ENCODE measurements at places on chromosomes 16 and 17.

DNA sequence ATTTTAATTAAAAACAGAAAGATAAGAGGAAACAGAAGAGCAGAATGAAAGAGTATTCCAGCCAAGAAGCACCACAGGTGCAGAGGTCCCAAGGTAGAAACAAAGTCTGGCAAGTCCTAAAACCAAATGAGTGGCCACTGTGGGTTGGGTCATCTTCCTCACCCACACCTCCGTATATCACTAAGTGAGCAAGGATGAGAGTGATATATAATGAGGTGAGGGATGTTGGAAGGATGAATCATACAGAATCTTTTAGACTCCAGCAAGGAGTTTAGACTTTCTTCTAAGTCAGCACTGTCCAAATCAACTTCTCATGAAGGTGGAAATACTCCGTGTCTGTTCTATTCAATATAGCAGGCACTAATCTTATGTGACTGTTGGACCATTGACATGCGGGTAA lies 70.8 kb downstream of the SHISA9 start:
- DNase-seq, result no peak
- H3K27ac ChIP-seq, result no peak overlapping the region
- H3K36me3 ChIP-seq, result no peaks in the 10 kb centered on the region
- H3K4me3 ChIP-seq, result no peak overlapping the region
- H3K27me3 ChIP-seq, result no peaks in the 10 kb centered on the region

DNA sequence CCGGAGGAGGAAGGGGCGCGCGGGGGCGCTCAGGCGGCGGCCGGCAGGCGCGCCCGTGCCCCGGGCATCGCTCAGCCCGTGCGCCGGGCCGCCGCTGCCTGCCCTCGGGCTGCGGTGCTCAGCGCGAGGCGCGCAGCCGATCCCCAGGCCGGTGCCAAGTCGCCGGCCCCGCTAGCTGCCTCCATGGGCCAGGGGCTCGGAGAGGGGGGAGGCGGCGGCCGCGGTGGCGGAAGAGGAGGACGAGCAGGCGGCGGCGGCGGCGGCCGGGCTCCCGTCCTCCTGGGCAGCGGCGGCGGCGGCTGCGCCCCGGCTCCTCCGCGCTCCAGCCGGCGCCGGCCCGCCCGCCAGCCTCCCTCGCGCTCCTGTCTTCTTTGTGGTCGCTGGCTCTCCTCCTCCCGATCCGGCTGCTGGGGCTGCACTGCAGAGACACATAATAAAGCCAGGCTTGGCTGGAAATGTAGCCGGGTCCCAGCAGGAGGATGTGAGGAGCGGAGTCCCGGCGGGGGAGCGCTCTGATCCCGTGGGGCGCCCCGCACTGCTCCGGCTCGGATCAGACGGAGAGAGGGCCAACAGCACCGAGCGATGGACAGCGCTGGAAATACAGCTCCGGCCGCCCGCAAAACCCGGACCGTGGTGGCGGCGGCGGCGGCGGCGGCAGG lies 889 bp upstream of the ZNF423 start:
- peaks cover 17% of the 10 kb centered on the region for H3K27me3 ChIP-seq
- no peaks in the 10 kb centered on the region for H3K36me3 ChIP-seq
- no peak for DNase-seq
- H3K4me3 ChIP-seq, result no peak overlapping the region
- H3K27ac ChIP-seq, result no peak overlapping the region
- peaks cover 16% of the 10 kb centered on the region for H3K4me1 ChIP-seq

- peak overlapping the region; percentile 65 for H3K27ac ChIP-seq
- peaks cover 4% of the 10 kb centered on the region for H3K36me3 ChIP-seq
- no peaks in the 10 kb centered on the region for H3K27me3 ChIP-seq
- DNase-seq, result peak; percentile 29
- peak overlapping the region; percentile 94 for H3K4me3 ChIP-seq
Observed at GRCh38 chr17:30600830-30601494, 123.8 kb downstream of the GOSR1 start.

DNA sequence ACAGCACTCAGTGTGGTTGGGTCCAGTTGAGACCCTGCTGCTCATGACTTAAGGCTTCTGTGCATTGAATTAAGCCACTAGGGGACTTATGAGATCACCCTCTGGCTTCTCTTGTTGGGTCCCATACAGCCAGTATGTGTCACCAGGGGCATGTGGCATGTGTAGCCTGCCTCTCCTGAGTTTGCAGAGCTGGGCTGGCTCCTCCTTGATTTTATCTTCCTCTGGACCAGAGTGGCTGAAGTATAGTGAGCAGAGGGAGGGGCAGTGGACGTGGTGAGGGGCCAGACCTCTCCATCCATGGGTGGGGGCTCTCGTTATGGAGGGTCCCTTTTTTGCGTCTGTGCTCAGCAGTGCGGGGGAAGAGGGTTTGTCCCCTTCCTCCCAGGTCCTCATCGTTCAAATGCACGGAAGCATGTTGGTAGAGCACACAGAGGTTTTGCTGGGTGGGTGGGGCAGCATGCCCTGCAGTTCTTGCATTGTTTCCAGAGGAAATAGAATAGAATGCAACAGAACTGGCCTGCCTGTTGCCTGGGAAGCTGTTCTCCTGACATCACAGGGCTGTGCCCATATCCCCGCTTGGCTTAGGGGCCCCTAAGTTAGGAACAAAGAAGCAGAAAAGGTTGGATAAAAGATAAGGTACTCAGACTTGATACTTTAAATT lies 77.4 kb downstream of the SPECC1 start:
- H3K36me3 ChIP-seq, result no peaks in the 10 kb centered on the region
- no peak for DNase-seq
- H3K27me3 ChIP-seq, result peaks cover 3% of the 10 kb centered on the region
- no peaks in the 10 kb centered on the region for H3K4me1 ChIP-seq
- no peak overlapping the region for H3K4me3 ChIP-seq
- H3K27ac ChIP-seq, result no peak overlapping the region

DNA sequence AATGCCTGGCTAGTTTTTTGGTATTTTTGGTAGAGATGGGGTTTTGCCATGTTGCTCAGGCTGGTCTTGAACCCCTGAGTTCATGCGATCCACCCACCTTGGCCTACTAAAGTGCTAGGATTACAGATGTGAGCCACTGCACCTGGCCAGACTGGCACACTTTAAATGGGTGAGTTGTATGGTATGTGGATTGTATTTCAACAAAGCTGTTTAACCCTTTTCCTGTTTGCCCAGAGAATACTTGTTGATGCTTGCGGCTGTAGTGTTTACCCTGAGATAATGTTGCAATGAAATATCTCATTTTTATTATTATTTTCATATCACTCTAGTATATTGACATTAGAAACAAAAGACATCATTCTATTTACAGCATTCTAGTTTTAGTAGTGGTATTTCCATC lies 17.1 kb upstream of the TMEM94 start:
- no peak for DNase-seq
- H3K4me1 ChIP-seq, result no peaks in the 10 kb centered on the region
- H3K27ac ChIP-seq, result no peak overlapping the region
- no peak overlapping the region for H3K4me3 ChIP-seq
- H3K36me3 ChIP-seq, result no peaks in the 10 kb centered on the region

GRCh38 chr17:32277284-32277683 lies 11.7 kb downstream of the RHBDL3 start:
- no peak overlapping the region for H3K27ac ChIP-seq
- DNase-seq, result no peak
- no peaks in the 10 kb centered on the region for H3K4me1 ChIP-seq
- H3K36me3 ChIP-seq, result no peaks in the 10 kb centered on the region

GRCh38 chr17:78174346-78174869 lies 6.0 kb downstream of the SYNGR2 start:
- H3K4me3 ChIP-seq, result no peak overlapping the region
- H3K27ac ChIP-seq, result no peak overlapping the region
- no peak for DNase-seq
- peaks cover 22% of the 10 kb centered on the region for H3K4me1 ChIP-seq

GRCh38 chr17:60107526-60108257 lies 29.0 kb upstream of the HEATR6 start:
- H3K36me3 ChIP-seq, result no peaks in the 10 kb centered on the region
- no peaks in the 10 kb centered on the region for H3K4me1 ChIP-seq
- H3K4me3 ChIP-seq, result no peak overlapping the region
- no peaks in the 10 kb centered on the region for H3K27me3 ChIP-seq
- no peak overlapping the region for H3K27ac ChIP-seq

DNA sequence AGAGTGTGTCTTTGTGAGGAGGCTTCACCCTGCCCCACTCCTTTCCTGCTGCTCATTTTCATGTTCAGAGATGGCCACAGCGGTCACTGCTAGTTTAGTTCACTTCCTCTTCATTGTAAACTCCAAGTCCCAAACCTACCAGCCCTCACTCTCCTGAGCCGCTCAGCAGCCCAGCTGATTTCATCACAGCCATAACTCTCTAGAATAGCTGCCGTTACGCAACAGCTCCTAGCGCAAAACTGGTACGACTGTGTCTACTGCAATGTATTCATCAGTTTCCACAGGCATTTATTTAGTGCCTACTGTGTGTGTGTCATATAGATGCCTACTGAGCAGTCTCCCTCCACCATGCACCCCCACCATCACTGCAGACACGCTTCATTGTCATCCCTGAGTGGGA lies 233.5 kb upstream of the RPL38 start:
- H3K4me1 ChIP-seq, result no peaks in the 10 kb centered on the region
- no peak overlapping the region for H3K4me3 ChIP-seq
- no peaks in the 10 kb centered on the region for H3K36me3 ChIP-seq
- peaks cover 10% of the 10 kb centered on the region for H3K27me3 ChIP-seq

DNA sequence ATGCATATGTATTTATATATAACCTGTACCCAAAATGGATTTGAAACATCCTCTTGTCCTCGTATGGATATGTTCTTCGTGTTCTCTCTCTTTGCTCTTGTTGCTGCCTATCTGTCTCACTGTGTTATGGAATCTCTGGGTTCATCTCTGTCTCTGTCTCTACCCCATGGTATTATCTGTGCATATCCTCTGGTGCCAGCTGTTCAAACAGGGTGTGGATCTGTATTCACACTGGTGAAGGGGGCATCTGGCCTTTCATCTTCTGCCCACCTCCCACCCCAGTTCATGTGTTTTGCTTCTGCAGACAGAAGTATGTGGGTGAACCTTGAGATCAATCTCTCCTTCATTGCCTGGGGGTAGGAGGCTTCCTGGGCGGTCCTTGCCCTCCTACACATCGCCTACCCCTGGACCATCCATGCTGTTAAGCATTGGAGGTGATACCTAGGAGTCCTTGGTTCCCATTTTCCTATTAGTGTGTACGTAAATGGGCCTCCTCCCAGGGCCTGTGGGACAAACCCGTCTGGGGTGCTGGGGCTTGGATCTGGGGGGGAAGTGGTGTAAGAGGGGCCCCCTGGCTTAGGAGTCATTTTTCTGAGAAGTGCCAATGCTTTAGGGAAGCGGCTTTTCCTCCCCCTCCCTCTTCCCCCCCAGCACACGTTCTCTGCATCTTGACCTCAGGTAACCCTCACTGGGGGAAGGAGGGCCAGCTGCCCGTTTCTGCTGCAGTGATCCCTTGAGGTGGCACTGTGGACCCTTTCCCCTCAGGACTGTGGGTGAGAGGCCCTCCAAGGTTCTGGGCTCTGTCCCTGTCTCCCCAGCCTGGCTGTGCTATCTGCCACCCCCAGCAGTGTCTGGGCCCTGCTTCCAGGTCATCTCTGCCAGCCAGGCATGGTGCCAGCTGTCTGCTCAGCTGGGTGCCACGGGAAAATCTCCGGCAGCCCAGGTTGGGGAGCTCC lies 21.1 kb downstream of the RARA start:
- no peak overlapping the region for H3K27ac ChIP-seq
- no peaks in the 10 kb centered on the region for H3K27me3 ChIP-seq
- peaks cover 8% of the 10 kb centered on the region for H3K36me3 ChIP-seq

GRCh38 chr16:11278681-11279628 lies 2.2 kb downstream of the PRM1 start:
- H3K27me3 ChIP-seq, result peaks cover 4% of the 10 kb centered on the region
- no peak overlapping the region for H3K27ac ChIP-seq
- H3K4me3 ChIP-seq, result no peak overlapping the region
- H3K4me1 ChIP-seq, result no peaks in the 10 kb centered on the region

DNA sequence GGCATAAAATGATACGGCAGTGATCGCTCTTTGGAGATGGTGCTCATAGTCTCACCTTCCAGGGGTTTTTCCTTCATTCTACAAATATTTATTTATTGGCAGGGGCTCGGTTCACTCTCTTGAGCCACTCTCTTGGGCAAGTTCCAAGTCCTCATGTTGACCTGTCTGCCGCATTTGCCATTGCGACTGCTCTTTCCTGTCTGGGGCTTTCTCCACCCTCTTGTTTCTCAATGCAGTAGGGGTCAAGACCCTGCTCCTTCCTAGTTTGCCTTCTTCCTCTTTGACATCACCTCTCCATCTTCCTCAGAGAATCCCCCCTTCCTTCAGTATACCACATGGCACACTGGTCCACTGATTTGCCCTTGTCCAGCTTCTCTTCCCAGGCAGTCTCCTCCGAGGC lies 21.9 kb upstream of the LRRC75A start:
- H3K36me3 ChIP-seq, result no peaks in the 10 kb centered on the region
- no peak overlapping the region for H3K4me3 ChIP-seq
- H3K4me1 ChIP-seq, result no peaks in the 10 kb centered on the region
- H3K27me3 ChIP-seq, result peaks cover 4% of the 10 kb centered on the region

- no peaks in the 10 kb centered on the region for H3K36me3 ChIP-seq
- H3K27me3 ChIP-seq, result no peaks in the 10 kb centered on the region
- no peak overlapping the region for H3K27ac ChIP-seq
- H3K4me3 ChIP-seq, result no peak overlapping the region
- H3K4me1 ChIP-seq, result no peaks in the 10 kb centered on the region
Observed at GRCh38 chr16:80526418-80527061, 14.3 kb upstream of the DYNLRB2 start.

- H3K4me1 ChIP-seq, result no peaks in the 10 kb centered on the region
- no peak overlapping the region for H3K4me3 ChIP-seq
Observed at GRCh38 chr17:17606416-17607000, 15.0 kb upstream of the PEMT start.

GRCh38 chr17:2304931-2305330 lies 1.2 kb downstream of the SRR start:
- peaks cover 20% of the 10 kb centered on the region for H3K36me3 ChIP-seq
- DNase-seq, result no peak
- peak overlapping the region; percentile 98 for H3K4me3 ChIP-seq
- H3K4me1 ChIP-seq, result peaks cover 44% of the 10 kb centered on the region
- no peak overlapping the region for H3K27ac ChIP-seq

DNA sequence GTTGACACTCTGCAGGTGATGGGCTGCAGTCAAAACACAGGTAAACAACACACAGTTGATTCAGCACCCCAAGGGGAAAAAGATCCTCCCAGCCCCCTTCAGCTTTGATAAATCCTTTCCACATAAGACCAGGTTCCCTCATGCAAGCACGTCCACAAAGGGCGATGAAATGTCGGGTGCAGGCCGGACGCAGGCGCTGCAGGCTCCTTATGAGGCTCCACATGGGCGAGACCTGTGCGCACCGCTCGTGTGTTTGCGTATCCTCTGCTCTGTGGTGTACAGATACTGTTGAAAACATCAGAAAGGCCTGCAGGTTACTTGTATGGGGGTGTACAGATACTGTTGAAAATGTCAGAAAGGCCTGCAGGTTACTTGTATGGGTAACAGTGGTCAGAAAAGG lies 14.4 kb upstream of the ZNF750 start:
- no peak overlapping the region for H3K4me3 ChIP-seq
- H3K27ac ChIP-seq, result 0 out of 2 replicates have a peak overlapping the region, but pooled peaks have one; percentile 18
- no peaks in the 10 kb centered on the region for H3K27me3 ChIP-seq
- H3K36me3 ChIP-seq, result peaks cover 37% of the 10 kb centered on the region
- H3K4me1 ChIP-seq, result peaks cover 21% of the 10 kb centered on the region

GRCh38 chr17:78419970-78420815 lies 41.7 kb downstream of the PGS1 start:
- no peak overlapping the region for H3K27ac ChIP-seq
- H3K4me1 ChIP-seq, result no peaks in the 10 kb centered on the region
- no peaks in the 10 kb centered on the region for H3K27me3 ChIP-seq
- no peak overlapping the region for H3K4me3 ChIP-seq
- peaks cover 89% of the 10 kb centered on the region for H3K36me3 ChIP-seq

GRCh38 chr17:15464231-15464985 lies 3.0 kb downstream of the CDRT4 start:
- H3K27me3 ChIP-seq, result no peaks in the 10 kb centered on the region
- H3K4me1 ChIP-seq, result no peaks in the 10 kb centered on the region
- H3K36me3 ChIP-seq, result no peaks in the 10 kb centered on the region
- H3K27ac ChIP-seq, result no peak overlapping the region
- DNase-seq, result no peak

Data from DND-41 (cell line).